Right cardiac atrium (tissue), 5 donors: ENCODE measurements at places on chromosomes 2 and 18. TPM values are rescaled to one million over a fixed set of nuclear protein-coding genes. Genes with fewer than 3 reads are reported as not detected.

DNA sequence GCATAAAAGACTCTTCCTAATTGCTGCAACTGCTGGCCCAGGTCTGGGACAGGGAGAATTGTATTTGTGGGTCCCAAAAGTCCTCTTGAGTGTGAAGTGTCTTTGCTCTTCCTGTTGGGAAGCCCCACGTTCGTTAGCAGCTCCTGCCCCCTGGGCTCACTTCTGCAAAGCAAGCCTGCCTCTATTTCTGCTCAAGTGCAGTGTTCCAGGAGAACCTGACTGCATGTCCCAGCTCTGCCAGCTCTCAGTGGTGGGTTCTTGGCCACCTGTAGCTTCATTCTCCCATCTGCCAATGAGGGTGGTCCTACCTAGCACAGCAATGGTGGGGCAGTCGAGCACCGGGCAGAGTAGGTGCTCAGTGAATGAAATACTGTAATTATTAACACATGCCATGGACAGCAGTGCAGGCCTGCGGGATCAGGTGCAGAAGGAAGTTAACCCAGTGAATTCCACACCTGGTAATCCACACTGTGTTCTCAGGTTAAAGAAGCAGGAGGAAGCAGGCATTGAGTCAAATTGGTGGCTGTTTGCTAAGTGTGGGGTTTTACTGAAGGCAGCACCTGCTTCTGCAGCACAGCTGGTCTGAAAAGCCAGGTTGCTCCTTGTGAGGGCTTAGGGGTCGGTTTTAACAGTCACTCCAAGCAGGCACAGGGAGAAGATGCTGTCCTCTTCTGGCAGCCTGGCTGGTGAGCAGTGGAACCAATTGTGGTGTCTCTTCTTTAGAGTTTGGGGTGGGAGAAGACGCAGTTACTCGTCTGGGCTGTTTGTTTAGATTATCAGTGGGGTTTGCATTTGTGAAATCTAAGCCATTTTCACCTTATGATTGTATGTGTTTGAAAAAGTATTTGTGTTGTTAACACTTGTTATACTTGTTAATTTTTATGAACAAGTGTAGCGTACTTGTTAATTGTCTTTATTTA lies 54.3 kb downstream of the DGKD start:
- no peak for DNase-seq

DNA sequence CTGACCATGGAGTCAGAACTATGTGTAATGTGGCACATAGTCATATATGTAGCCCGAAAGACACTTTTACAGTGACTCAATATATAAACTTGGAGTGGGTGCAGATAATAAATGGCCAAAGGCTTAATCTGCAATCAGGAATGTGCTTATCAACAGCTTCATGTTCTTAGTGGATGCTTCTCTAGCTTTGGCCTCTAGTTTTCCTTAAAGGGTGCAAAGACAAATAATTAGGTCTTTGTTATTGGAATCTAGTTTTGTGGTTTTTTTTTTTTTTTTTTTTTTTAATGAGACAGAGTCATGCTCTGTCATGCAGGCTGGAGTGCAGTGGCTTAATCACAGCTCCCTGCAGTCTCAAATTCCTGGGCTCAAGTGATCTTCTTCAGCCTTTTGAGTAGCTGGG lies 625.6 kb downstream of the EPHA4 start:
- DNase-seq = no peak

Gene CCDC150
- total RNA-seq = 0.94 TPM

Gene VWA3B
- total RNA-seq = 0.15 TPM

DNA sequence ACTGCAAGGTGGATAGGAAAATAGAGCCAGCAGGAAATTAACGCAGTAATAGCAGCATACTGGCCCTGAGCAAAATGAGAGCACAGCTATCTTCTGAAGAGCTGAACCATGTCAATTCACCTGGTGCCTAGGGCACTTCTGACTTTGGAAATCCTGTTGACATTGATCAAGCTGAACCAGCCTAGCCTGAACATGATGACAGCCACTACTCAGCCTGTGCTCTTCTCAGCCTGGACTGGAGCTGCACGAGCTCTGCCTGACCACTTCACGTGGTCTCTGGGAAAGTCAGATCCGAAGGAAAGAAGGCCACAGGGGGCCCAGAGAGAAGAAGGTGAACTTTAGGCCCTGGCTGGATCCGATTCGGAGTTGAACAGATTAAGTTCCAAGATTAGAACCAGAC lies 421.9 kb downstream of the LPIN1 start:
- no peak for DNase-seq

GRCh38 chr2:110858135-110858725 lies 125.9 kb downstream of the ACOXL start:
- DNase-seq = no peak

Gene ACTR3
- 136 TPM for total RNA-seq

Gene EXOC6B
- 126 TPM for total RNA-seq

- no peak for DNase-seq
Observed at GRCh38 chr2:58876126-58876525, 635.0 kb upstream of the FANCL start.

Gene CABLES1
- 5.6 TPM for total RNA-seq

Gene SLC9A2
- 0.12 TPM for total RNA-seq
